ENCODE measurements at places on chromosomes 4 and X.

DNA sequence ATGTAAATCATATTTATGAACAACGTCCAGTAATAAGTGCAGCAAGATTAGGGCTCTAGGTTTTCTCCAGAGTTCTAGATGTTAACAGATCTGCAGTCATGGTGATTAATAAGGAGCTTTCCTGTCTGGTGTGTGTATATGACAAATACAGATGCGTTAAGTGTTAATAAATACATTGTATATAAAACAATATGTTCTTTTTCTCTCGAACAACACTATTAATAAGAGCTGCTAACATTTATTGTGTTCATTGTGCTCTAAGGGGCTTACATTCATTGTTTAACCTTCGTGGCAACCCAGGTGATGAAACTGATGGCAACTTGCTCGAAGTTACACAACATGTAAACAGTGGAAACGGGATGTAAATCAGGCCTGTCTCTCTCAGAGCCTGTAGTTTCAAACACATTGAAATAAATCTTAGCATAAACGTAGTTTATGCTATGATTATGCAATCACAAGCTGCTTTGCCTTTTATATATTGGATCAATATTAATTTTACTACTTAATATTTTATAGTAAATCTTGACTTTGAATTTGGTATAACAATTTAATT, 547 bp upstream of the CLGN start:
- DNase-seq: peak; percentile 30

DNA sequence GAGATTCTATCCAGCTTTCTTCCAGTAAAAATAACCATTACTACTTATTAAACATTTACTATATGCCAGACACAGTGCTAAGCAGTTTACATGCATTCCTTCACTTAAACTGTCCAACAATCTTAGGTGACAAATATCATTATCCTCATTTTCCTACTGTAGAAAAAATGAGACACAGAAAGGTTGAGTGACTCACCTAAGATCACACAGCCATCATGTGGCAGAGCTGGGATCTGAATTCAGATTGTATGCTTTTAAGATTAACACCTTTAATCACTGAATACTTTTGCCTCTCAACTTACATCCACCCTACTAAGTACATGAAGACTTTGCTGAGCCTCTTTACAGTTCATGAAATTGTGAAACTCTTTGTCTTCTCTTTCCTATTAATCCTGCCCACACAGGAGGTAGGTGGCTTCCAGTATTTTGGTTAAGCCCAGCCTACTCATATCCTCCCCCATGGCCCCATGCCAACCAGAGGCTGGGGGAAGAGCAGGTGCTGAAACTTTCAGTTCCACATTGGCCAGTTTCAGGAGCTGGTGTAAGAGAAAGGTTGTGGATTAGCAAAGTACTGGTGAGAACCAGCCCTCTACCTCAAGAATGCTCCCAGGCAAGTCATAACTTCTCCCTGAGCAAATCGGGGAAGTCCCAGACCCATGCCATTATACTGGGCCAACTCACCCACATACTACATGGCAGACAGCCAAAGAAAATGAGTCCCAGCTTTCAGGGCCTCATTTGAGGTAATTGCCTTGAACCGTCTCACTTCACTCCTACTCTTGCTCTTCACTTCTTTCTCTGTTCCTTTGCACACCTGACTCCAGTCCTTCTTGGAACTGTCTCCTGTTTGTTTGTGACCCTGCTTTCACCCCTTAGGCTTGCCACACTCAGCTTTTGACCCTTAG, 211.1 kb downstream of the GUCY2F start:
- peak; percentile 17 for DNase-seq

DNA sequence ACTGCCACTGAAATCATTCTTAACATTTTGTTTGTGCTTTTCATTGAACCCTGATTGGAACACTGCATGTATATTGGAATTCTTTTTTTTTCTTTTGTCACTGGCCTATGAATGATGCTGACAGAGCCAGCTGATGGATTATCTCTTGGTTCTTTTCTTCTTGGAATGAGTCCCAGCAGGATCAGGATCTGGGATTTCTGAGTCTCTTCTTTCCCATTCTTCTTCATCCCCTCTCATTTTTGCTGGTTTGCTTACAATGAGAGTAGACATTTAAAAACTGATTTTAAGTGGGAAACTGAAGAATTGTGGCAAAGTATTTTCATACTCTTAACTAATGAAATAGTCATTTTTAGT, 9.0 kb downstream of the DCUN1D4 start:
- DNase-seq: no peak

DNA sequence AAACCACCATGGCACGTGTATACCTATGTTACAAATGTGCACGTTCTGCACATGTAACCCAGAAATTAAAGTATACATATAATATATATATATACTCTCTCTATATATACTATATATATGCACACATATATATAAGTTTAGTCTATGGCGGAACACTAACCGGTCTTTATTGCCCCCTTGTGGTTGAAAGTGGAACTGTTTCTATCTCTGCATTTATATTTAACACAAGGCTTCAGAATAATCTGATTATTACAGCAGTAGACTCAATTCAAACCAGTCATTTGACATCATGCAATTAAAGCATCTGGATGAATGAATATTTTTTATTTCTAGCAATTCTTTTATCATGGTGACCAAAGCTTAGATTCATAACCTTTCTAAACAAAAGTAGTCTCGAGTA, 14.6 kb downstream of the RAB9B start:
- DNase-seq: peak; percentile 44

- DNase-seq: peak; percentile 20
Measured at GRCh38 chrX:154096140-154097002, 1.1 kb downstream of the MECP2 start.

- DNase-seq: no peak
Measured at GRCh38 chr4:75786526-75786925, 62.1 kb downstream of the USO1 start.

DNA sequence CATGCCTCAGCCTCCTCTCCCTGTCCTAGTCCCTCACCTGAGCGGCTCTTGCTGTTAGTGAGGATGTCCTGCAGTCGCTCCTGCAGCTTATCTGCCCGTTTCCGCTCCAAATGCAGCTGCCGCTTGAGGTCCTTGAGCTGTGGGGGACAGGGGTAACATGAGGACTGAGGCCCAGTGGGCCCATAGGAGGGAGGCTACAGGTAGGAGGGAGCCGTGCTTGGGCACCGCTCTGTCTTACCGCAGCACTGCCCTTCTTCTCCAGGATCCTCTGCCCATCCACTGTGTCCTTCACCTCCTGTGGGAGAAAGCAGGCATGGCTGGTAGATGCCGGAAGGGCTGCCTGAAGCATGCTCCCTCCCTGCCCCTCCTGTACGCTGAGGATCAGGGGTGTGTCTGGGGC, 9.5 kb upstream of the KCND1 start:
- DNase-seq: no peak

DNA sequence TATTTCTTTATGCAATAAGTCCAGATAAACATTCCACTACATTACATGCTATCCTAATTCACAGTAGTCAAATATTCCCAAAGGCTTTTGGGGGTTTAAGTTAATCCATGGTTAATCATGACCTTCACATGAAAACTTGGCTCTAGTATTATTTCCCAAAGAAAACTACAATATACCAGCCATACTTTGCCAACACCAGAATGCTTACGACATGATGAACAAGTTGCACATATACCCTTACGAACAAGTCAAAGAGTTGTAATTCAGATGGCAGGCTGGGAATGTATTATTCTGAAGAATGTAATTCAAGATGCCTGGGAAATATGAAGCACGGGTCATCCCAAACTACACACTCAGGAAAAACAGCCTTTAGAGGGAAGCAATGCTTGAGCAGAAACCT, 499.6 kb downstream of the PPARGC1A start:
- DNase-seq: no peak

DNA sequence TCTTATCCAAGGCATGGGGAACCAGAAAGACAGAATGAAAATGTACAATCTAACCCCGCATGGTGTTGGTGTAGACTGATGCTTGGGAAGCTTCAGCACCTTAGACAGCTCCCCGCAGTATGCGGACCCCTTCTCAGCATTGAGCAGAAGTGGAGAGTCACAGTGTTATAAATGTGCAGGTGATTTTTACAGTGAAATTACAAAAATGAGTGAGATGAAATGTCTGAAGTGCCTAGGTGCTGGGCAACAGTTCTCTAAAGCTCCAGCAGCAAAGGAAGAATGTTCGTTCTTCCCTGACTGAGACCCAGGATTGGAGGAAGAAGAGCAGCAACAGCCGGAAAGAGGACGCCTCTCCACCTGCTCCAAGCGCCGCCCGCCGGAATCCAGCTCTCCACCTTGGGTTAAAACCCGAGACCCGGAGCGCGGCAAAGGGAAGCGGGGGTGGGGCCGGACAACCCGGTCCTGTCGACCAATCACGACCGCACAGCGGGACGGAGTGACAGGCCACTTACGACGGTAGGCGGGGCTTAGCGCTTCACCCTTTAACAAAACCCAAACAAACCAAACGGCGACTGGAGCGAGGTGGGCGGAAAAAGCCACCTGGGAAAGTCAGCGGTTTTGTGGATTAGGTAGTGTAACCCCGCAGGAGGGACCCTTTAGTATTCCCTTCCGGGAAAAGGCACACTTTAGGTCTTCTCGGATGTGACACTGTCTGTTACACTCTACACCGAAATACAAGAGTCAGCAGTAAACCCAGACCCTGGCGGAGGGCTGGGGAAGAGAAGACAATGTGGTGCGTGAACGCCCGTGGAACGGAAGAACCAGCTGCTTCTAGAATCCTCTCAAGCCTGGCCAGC, at the start of gene GLRA3:
GLRA3 (minus strand) TSS at position 403 of the 857 bp plus-strand sequence. CDS start 436 bp downstream, outside the sequence.
- DNase-seq: peak; percentile 33

DNA sequence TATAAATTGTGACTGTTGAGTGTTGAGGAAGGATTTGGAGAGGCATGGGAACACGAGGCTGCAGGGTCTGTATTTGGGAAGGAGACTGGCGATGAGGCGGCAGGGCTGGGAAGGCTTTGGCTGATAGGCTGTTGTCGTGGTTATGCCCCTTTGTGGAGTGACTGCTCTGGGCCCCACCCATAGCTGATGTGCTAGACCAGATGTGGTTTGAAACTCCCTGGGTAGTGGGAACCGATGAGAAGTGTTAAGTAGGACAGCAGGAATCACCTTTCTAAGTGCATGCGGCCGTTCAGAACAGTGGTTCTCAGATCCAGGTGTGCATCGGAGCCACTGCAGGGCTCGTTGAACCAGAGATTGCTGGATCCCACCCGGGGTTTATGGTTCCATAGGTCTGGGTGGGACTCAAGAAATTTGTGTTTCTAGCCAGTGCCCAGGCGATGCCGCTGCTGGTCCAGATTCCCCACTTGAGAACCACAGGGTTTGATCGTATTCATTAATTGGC, 42.3 kb downstream of the TBC1D14 start:
- no peak for DNase-seq

DNA sequence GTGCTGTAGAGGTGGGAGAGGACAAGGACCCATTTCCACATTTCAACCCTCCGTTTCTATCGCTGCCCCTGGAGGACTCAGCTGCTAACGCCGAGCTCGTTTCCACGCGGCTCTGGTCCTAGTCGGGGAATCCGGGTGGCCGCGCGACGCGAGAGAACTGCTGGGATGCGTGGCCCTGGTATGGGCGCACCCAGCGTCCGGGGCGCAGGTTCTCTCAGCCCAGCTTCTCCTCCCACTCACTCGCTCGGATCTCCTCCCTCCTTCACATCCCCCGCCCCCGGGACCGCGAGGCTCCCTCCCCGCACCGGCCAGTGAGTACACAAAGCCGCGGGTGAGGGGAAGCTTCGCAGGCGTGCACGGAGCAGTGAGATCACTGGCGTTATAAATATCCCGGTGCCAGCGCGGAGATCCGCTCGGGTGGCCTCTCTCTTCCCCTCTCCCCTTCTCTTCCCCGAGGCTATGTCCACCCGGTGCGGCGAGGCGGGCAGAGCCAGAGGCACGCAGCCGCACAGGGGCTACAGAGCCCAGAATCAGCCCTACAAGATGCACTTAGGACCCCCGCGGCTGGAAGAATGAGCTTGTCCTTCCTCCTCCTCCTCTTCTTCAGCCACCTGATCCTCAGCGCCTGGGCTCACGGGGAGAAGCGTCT, at the start of gene FGF5:
FGF5 (plus strand) TSS at position 412 of the 649 bp plus-strand sequence; CDS start at position 573, 161 bp downstream.
- DNase-seq: peak; percentile 93

GRCh38 chr4:6320663-6321062, 51.0 kb downstream of the WFS1 start:
- no peak for DNase-seq

GRCh38 chrX:72026341-72027023, 105.2 kb downstream of the RTL5 start:
- DNase-seq: no peak

GRCh38 chr4:39394706-39395105, 12.0 kb upstream of the KLB start:
- DNase-seq: no peak

DNA sequence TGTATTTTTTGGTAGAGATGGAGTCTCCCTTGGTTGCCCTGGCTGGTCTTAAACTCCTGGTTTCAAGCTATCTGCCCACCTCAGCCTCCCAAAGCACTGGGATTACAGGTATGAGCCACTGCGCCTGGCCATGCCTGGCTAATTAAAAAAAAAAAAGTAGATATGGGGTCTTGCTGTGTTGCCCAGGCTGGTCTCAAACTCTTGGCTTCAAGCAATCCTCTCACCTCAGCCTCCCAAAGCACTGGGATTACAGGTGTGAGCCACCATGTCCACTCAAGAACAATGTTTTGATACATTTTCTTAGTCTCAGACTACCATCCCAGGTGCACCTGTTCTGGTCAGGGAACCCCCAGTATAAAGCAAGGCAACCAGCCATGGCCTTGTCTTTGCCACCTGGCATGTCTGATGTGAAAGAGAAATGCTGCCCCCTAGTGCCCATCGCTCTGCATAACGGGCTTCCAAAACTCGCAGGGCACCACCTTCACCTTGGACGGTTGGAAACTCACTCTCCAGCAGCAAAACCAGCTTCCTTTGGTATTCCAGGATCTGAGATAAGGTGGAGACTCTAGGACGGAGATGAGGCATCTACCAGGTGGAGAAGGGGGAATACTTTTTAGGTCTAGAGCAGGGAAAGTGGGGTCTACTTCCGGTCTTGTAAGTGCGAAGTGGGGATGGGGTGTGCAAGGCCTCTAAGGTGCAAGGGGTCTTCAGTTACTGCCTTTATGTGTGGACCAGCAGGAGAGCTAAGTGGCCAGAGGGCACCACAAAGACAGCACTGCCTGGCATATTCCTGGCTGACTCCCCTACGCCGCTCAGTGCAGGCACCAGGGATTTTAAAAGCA, 47.7 kb upstream of the AFAP1 start:
- peak; percentile 70 for DNase-seq
